ENCODE measurements at places on chromosomes 2 and 18.

GRCh38 chr2:192030289-192030688 is 164.4 kb downstream of the TMEFF2 start:
- DNase-seq, result no peak

- DNase-seq, result no peak
Measured at GRCh38 chr2:100256416-100256815, 65.9 kb downstream of the LONRF2 start.

GRCh38 chr18:71431171-71431570 is 1113.0 kb downstream of the CBLN2 start:
- no peak for DNase-seq

- no peak for DNase-seq
Measured at GRCh38 chr2:174716785-174717184, 47.5 kb downstream of the CHRNA1 start.

- DNase-seq, result no peak
Measured at GRCh38 chr2:67799886-67800285, 262.9 kb downstream of the C1D start.

GRCh38 chr2:239257511-239257937 is 143.3 kb downstream of the HDAC4 start:
- no peak for DNase-seq

- DNase-seq, result no peak
Measured at GRCh38 chr2:100293341-100294161, 28.8 kb downstream of the LONRF2 start.

DNA sequence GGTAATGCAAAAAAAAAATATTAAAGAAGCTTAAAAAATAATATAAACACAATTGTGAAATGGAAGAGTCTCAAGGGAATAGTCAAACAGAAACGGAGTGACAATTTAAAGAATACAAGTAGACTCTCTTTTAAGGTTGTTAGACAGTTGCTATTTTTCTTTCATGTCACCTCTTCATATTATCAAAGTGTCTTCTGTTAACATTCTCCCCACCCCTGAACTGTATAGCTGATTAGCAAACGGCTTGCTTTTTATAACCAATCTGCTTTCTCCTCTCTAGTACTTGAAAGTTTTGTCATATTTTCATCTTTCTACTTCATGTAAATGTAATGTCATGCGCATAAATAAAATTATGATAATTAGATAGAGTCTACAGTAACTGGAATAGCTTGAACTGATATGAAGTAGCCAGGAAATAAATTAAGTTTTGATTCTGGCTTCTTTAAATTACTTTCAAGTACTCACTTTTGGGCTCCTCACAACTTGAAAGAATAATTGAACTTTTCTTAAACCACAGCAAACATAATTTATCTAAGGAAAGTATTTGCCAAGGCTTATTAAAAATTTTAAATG is 37.0 kb downstream of the BARD1 start:
- no peak for DNase-seq

DNA sequence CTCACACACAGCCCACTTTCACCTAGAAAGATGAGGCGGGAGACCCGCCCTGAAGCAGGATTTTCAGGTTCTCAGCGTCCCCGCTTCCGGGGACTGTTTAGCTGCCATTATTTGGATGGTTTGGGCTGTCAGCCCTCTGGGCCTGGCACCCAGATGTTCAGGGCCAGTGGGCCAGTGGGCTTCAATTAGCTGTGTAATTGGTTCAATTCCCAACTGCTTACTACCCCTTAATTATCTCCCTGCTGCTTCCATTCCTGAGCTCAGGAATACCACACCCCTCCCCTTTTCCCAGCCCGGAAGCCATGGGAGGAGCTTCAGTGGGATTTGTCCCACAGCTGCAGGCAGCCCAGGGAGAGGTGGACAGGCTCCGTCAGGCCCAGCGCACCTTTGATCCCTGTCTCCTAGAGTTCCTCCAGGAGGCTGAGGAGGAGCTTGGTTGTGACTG is 114.1 kb upstream of the MYCN start:
- DNase-seq, result no peak

GRCh38 chr2:113175042-113175628 is 1.4 kb downstream of the PSD4 start:
- no peak for DNase-seq

DNA sequence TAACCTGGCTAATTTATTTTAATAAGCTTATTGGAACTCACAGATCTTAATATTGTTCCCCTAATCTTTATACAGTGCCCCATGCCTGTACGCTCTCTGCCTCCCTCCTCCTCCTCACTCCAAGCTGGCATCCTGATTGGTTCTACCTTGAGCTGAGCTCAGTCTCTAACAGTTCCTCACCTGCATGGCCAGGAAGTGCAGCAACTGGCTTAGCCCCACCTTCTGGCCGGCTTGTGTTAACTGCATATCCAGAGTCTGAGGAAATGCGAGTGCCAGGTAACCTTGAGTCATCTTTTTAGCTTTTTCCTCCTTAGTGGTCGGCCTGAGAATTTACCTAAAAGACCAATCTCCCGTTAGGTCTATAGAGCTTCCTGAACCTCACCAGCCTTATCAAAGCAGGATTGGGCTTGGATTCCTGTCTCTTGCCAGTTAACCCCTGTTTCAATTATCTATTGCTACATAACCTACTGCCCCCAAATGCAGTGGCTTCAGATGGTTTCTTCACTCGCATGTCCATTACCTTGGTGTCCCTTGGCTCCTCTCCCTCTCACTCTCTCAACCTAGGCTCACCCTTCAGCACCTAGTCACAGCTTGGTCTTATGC is 89.5 kb upstream of the STK39 start:
- peak; percentile 71 for DNase-seq

DNA sequence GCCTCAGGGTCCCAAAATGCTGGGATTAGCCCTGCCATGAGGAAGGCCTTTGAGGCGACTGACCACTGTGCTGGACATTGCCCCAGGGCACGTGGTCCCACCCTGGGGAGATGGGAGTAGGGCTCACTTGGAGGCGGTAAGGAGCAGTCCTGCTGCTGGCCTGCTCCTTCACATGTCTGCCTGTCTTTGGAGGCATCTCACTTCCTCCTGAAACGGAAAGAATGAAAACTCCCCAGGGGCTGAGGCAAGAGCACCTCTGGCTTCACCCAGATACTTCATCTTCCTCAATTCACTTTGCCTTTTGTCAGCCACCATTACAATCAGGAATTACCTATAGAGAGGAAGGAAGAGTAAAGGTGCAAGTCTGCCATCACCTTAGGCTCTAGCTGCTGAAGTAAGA is 59.9 kb upstream of the GATA6 start:
- DNase-seq, result no peak

GRCh38 chr18:65439188-65439587 is 311.6 kb upstream of the CDH7 start:
- no peak for DNase-seq

- DNase-seq, result no peak
Measured at GRCh38 chr18:59566533-59566971, 130.7 kb downstream of the CCBE1 start.

DNA sequence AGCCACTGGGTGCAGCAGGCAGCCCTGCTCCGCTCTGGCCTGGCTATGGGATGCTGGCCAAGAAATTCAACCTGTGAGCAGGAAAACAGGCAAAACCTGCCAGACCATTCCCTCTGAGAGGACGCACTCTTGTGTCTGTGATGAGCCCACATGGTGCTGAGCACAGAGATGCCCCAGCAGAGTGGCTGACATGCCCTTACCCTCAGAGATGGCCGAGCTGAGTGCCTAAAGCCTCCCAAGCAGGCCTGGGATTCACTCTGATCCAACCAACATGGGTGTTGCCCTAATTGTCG is 34.3 kb upstream of the TAF1B start:
- peak; percentile 42 for DNase-seq

Measured in NCI-H345 (cell line).